Naive thymus-derived CD8-positive, alpha-beta T cell (primary cell): ENCODE measurements at places on chromosomes 16 and 17. TPM values are rescaled to one million over a fixed set of nuclear protein-coding genes. Genes with fewer than 3 reads are reported as not detected.

ACSM5 gene
- not detected for total RNA-seq

KRTAP9-4 gene
- not detected for total RNA-seq

DRC7 gene
- total RNA-seq, result not detected

MYLK3 gene
- 0.10 TPM for total RNA-seq

EPX gene
- total RNA-seq, result not detected

UBB gene
- total RNA-seq, result 724 TPM

TVP23A gene
- total RNA-seq, result not detected

MYH13 gene
- total RNA-seq, result not detected

NOTUM gene
- total RNA-seq, result not detected

KRT12 gene
- total RNA-seq, result not detected

MAPK7 gene
- 22.2 TPM for total RNA-seq

BRIP1 gene
- total RNA-seq, result 0.77 TPM

CLDN9 gene
- not detected for total RNA-seq

ENO3 gene
- 35.2 TPM for total RNA-seq

PRAC2 gene
- total RNA-seq, result not detected

- no peak for DNase-seq
Measured at GRCh38 chr17:46819906-46820351, 1.4 kb upstream of the WNT3 start.

- DNase-seq, result peak; percentile 24
Measured at GRCh38 chr17:46171939-46172338, 21.3 kb downstream of the KANSL1 start.

GRCh38 chr16:14193316-14193871 is 122.3 kb downstream of the MRTFB start:
- DNase-seq, result no peak

DNA sequence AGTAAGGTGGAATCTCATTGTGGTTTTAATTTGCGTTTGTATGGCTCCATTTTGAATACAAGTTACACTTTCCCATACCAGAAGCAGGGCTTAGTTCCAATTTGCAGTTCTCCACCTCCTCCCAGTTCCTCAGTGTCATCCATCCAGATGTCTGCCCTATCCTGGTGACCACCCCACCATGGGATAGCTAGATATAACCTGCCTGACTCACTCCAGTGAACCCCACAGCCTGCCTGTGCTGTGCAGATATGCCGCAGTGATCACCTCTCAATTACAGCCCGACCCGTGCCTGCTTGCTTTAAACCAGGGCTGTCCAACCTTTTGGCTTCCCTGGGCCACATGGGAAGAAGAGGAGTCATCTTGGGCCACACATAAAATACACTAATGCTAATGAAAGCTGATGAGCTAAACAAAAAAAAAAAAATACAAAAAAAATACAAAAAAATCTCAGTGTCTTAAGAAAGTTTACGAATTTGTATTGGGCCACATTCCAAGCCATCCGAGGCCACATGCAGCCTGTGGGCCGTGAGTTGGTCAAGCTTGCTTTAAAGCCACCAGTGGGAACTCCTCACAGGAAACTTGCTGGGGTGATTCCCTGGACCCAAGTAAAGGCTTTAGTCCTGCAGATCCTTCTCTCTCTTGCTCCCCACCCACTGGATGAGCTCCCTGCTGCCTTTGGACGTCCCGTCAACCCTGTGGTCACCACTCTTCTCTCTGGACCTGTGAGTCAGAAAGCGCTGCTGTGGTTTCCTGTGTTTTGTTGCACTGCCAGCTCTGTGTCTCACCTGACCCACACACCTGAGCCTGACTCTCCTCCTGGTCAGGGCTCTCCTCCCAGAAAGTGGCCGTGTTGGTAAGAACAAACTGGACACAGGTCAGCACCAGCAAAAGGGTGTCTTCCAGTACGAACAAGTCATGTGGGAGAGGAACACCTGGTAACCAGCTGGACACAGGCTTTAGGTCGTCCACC is 83.0 kb downstream of the EMP2 start:
- no peak for DNase-seq

DNA sequence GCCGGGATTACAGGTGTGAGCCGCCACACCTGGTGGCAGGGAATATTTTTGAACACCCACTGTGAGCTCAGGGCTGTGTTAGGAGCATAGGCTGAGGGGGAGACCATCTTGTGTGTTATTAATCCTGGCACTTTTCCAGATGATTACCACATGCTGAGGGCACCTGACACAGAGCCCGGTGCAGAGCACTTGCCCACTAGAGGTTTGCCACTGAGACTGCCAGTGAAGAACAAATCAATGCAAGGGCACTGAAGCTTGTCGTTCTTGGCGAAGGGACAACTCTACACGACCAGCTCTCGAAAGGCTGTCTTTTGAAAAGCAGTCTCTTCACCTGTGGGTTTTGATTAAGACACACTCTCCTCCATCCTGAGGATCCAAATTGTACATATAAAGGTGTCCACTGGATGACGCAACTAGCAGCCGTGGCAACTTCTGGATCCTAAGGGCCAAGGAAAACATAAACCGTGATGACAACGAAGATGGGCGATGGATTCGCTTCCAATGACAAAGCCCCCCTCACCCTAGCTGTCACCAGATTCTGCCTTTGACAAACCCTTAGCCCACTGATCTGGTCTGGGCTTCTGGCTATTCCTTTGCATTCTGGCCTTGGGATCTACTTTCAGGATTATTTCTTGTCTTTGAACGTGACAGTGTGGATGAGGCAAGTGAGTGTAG is 28.7 kb downstream of the WIPI1 start:
- DNase-seq, result no peak

DNA sequence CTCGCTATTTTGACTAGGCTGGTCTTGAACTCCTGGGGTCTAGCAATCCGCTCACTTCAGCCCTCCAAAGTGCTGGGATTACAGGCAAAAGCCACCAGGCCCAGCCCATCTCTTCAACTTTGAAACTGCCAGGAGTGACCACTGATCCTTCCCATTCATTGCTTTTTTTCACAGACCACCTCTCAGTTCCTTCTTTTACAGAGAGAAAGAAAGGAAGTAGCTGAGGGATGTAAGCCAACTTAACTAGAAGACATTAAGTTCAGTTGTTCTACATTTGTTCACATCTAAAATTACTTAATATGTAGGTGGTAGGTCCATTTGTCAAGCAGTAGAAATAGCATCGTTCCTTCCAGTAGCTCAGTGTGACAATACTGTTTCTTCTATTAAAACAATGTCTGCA is 219.8 kb downstream of the STX8 start:
- DNase-seq, result no peak

- no peak for DNase-seq
Measured at GRCh38 chr17:22464041-22464440, 771.7 kb downstream of the KCNJ18 start.

DNA sequence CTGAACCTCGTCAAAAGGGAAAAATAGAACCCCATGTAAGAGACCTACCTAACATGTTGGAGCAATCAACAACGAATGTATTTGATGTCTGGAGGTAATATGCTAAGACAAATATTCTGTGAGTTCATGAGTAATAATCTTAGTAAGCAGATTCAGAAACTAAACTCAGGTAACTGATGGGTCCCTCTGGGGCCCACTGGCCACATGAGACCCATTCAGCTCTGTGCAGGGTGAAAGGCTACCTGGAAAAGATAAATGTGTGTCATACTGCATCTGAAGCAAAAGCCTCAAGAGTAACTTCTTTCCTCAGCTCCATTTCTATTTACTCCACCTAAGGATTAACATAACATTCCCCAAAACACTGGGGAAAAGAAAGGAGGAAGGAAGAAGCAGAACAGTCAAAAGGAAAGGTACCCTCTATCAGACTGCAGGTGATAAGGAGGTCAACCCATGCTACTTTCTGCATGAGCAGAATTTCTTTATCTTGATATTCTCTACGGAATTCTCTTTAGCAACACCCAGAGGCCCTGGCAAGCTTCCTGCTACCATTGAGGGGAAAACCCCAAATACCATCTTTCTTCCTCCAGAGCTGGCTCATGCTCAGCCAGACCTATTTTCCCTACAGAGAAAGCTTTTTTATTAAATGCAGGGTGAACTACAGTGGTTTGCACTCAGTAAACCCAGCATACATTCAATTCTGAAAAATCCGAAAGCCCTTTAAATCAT is 37.7 kb upstream of the ABCA6 start:
- DNase-seq, result no peak

DNA sequence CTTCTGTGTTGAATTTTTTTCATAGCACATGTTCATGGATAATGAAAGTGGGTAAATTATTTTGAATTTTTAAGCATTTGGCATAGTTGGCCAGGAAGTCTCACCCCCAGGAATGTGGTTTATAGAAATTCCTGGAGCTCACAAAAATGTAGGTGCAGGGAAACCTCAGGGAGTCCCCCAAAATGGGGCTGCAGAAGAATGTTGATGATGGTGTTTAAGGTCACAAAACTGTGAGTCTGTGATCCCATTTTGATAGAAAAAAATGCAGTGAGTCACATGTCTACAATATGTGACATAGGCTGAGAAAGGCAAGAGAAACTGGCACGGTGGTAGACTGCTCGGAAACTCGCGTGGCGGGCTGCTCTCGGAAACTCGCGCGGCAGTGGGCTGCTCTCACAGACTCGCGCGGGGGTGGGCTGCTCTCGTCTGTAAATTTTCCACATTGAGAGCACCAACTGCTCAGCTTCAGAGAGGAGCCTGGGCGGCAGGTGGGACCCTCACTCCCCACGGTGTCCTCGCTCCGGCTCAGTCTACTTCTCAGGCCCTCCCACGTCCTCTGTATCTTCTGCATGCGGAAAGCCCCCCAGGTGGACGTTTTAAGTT is 18.7 kb upstream of the MC1R start:
- no peak for DNase-seq

GRCh38 chr16:23469814-23470213 is 16.8 kb upstream of the COG7 start:
- no peak for DNase-seq

DNA sequence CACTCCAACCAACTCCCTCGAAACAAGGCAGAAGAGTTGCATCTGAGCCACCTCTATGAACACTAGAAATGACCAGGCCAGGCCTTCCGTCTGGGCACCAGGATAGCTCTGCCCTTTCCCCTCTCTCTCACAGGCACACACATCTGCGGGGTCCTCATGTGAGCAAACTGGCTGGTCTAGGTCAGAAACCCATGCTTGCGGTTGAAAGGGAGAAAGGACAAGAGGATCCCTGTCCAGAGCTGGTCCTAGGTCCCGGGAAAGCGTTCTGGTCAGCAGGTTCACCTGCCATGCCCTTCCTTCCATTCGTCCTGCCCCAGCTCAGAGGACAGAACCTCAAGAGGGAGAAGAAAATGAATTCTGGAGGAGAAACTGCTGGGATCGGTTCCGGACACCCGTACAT is 2.7 kb downstream of the MNT start:
- DNase-seq, result no peak

GRCh38 chr16:50152351-50152806 is 727 bp upstream of the TENT4B start:
- DNase-seq, result peak; percentile 59

- DNase-seq, result peak; percentile 84
Measured at GRCh38 chr17:76523084-76524037, 14.1 kb downstream of the CYGB start.

DNA sequence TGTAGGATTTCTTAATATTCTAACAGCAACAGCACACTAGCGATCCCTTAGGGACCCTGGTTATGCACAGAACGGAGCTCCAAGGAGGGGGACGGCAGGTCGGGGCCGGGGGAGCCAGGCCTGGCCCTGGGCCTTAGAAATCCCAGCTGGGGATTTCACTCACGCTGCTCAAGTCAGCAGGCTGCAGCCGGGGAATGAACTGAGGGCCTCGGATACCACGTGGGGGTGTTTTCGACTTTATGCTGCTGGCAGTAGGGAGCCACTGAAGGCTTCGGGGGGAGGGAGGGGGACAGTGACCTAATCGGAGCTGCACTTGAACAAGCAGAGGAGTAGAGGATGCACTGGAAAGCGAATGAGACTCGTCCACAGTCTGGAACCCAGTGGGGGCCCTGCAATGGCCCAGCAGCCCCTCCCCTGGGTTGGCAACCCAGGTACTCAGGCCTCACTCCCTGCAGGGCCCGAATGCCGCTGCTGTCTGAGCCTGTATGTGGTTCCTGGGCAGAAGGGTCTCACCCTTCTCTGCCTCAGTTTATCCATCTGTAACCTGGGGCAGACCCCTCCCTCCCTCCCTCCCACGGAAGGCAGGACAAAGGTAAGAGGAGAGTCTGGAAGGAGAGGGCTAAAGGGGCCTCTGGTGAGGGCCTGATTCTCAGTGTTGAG is 53.7 kb downstream of the RPH3AL start:
- DNase-seq, result no peak

DNA sequence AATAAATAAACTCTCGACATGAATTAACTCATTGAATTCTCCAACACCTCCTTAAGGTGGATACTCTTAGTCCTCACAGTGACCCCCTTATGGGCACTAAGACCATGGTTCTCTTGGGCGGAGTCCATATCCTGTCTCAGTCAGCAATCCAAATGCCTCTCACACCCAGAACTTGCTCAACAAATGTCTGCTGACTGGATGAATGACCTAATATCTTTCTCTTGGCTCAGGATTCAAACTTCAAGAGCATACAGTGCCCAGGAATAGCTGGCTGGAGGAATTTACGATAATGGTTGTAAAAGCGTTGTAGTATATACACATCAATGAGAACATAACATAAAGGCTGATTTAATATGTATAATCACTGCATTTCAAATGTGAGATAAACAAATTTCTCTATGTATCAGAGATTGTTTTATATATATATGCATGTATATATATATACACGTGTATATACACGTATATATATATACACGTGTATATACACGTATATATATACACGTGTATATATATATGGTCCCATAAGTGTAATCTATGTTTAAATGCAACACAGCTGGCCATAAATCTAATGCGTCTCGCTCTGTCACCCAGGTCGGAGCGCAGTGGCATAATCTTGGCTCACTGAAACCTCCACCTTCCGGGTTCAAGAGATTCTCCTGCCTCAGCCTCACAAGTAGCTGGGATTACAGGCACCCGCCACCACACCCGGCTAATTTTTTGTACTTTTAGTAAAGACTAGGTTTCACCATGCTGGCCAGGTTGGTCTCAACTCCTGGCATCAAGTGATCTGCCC is 6.5 kb upstream of the UBB start:
- DNase-seq, result no peak

GRCh38 chr16:4393240-4393600 is 21.6 kb downstream of the VASN start:
- DNase-seq, result no peak

DNA sequence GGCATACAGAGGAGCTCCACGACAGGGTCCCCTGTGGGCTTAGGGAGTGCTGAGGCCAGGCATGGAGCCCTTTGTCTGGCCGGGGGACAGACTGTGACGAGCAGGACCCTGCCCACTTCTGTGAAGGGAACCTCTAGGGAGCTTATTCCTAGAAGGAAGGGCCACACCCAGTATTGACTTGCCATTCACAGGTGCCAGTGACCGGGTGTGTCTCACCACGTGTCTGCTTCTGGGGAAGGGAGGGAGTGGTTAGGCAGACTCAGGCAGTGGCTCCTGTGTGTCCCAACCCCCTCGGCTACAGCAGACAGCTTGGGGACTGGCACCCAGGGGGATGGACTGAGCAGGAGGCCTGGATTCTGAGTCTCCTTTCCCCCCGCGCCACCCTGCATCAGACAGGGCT is 57.2 kb downstream of the SOCS1 start:
- DNase-seq, result no peak

DNA sequence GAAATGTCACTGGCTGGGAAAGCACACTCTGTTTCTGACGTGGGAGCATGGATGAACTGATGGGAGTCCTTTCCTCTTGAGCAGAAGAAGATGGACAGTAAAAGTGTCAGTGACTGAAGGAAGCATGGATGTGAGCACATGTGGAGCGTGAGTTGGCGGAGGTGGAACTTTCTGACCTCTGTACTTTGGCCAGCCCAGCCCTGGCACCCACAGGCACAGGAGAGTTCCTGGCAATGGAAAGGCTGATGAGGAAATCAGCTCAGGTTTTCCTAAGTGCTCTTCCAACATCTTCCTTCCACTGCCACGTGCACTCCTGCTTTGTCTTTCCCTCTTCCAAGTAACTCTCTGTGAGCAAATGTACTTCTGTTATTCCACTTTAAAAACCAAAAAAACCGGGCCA is 276.8 kb downstream of the NTN1 start:
- DNase-seq, result no peak
